ENCODE measurements at places on chromosomes 2 and 18.
A peak's percentile ranks its signal among the peaks of the same experiment; 100 is the strongest.

DNA sequence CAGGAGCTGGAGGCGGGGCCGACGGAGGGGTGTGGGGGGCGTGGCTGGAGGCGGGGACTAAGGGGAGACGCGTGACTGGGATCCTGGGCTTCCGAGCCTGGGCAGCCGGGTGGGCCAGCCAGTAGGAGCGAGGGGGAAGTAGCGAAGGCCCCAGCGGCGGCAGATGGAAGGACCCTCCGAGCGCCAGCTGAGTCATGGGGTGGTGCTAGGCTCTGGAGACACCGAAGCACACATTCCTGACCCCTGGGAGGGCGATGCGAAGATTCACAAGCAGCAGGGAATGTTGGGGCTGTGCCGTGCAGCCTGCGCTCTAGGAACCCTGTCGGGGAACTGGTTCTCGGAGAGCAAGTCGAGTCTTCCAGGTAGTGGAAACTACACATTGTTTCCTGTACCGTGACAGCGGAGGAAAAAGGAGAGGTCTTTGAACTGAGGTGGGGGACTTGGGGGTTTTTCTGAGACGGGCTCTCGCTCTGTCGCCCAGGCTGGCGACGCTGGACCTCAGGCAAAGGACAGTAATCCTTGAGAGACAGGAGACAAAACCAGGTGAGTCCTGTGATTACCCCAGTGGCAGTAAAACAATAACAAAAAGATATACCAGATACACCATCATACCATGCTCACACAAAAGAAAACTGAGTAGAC lies 650 bp upstream of the AFG3L2 start:
- DNase-seq = no peak

- no peak for DNase-seq
These were observed 494.8 kb downstream of the RIT2 start for GRCh38 chr18:42620657-42621056.

GRCh38 chr2:217193431-217194340 lies 333.8 kb upstream of the TNP1 start:
- no peak for DNase-seq

DNA sequence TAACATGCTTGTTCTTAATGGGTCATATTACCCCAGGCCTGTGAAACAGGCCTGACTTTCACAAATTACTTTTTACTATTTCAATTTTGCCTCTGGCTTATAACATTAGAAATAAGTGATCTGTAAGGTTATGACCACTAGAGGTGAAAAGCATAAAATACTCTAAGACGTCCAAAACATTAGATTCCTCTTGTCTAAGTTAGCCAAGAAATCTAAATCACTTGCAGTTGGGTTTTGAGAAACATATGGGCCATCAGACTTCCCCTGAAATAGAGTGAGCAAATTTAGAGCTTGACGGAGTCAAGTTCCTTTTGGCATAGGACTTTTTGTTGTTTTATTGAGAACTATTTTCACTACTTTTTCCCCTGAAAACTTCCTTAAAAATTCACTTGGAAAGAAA lies 32.7 kb upstream of the RIT2 start:
- no peak for DNase-seq

- no peak for DNase-seq
These were observed 178.3 kb upstream of the GATA6 start for GRCh38 chr18:21991081-21991534.

DNA sequence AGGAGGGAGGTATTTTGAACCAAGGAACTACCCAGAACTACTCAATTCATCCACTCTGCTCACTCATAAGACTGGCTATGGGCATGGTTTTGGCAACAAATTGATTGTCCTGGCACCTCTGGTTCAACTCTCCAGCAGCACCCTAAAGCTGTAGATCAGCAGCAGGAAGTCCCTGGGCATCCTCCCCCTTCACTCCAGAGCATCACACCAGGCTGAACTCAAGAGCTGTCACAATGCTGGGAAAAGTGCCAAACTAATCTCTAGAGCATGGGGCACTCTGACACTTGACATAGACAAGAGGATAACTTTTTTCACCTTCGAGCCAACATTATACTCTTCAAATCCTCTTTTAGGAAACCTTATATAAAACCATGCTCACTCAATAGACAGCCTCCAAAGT lies 154.1 kb upstream of the RBBP8 start:
- DNase-seq = no peak

DNA sequence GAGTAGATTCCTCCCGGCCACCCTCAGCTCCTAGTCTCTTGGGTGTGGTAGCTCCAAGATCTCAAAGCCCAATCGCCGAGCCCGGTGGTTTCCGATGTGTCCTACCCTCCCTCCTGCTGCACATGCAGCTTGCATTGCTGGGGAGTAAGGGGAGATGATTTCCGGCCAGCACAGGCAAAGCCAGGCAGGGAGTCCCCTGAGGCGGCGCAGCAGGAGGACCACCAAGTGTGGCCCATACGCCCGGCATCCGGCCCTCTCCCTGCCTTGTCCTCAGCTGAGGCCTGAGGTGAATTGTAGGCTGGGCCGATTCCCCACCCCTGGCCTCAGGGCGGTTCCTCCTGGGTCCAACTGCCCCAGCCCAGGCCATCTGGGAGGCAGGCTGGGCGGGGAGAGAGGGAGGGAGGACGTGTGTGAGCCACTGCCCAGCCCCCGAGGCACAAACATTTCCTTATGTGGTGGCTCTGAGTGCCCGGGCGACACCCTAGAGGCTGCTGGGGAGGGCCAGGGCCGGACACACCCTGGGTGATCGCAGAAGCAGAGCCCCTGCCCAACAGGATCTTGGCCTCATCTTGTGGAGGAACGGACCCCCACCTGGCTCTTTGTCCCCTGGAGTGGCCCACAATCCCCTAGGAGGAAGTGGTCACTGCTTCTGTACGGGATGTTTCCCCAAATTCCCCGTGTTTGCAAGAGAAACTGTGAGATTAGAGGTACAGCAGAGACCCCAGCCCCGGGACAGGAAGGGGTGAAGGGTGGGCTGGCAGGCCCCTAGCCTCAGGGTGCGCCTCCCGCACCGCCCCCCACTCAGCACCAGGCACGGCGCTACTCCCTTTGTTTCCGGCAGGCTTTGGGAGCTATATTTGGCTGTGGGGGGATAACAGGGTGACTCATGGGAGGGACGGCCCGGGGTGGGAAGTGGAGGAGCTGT lies 41.9 kb upstream of the PTMA start:
- peak; percentile 60 for DNase-seq

DNA sequence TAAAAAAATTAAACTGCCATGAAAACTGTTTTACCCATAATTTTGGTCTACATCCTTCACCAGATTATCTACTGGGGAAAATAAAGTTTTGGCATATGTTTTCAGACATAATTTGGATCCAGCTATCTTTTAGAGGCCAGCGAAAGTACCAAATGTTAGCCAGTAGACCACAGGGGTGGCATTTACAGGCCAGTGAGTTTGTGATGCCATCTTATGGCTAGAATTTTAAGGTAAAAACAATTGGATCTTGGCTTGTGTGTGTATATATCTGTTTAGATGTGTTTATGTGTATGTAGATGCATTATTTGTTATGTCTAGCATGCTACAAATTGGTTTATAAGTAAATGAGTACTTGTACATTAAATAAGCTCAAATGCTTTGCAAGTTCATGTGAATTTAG lies 322.6 kb downstream of the ASXL3 start:
- DNase-seq = no peak

DNA sequence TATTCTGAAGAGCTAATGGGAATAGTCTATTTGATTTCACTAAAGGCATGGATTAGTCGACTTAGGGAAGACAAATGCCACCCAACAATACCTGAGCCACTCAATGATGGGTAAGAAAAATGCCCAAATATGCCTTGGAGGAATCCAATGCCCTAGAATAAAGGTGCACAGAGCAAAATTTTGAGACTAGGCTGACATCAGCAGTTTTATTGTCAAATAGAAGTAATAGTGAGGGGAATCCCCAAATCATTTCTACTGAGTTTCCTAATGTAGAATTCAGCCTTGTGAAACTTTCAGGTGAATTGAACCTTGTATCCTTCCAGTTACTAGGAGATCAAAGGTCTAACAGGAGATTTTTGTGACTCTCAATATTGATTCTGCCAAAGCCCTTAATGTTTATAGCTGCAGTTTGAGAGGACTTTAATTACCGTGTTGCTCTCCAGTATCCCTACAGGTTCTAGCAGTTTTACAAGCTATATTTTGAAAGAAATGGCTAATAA lies 50.8 kb upstream of the THSD7B start:
- no peak for DNase-seq

- no peak for DNase-seq
These were observed 3.9 kb downstream of the WIPF1 start for GRCh38 chr2:174593574-174594203.

- no peak for DNase-seq
These were observed 8.7 kb downstream of the FARP2 start for GRCh38 chr2:241364781-241365180.

- no peak for DNase-seq
These were observed 55.2 kb downstream of the METTL4 start for GRCh38 chr18:2515908-2516625.

DNA sequence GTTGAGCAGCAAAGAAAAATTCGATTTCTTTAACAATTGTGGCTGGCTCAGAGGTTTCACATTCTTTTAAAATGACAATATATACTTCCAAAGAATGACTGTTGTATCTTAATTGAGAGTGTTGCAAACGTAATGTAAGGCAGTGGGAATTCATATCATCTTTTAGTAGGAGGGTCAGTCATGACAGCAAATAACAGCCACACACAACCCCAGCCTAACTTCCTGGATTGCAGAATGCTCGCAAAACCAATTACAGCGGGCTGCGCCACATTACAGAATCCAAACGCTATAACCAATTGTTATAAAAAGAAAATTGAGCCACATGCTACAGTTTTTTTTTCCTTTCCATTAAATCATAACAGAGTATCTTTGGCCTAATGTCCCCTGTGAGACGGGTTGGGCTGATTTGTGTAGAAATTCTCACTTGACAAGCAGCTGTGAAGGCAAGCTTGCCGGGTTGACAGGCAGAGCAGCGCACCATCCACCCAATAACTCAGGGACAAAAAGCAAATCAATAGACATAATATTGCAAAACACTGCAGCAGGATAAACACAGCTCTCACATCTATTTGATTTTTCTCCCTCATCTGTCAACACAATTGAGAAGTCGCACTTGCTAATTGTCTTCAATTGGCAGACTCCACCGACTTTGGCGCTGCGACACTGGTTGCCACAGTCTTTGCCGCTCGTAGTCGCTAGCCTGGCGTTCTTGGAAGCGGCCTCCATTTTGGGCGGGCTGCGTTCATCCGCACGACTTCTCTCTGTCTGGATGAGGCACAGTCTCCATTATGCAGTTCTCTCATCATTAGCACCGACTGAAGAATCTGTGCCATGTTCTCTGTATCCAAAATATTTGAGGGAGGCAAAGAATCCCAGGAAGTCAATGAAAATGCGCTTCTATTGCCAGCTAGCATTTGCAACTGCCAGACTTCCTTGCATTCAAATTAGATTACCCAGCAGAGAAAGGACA lies 95.0 kb upstream of the CCDC68 start:
- no peak for DNase-seq

- DNase-seq = no peak
These were observed 33.3 kb downstream of the UXS1 start for GRCh38 chr2:106160786-106161261.

GRCh38 chr2:188333751-188334524 lies 42.3 kb downstream of the GULP1 start:
- DNase-seq = no peak

DNA sequence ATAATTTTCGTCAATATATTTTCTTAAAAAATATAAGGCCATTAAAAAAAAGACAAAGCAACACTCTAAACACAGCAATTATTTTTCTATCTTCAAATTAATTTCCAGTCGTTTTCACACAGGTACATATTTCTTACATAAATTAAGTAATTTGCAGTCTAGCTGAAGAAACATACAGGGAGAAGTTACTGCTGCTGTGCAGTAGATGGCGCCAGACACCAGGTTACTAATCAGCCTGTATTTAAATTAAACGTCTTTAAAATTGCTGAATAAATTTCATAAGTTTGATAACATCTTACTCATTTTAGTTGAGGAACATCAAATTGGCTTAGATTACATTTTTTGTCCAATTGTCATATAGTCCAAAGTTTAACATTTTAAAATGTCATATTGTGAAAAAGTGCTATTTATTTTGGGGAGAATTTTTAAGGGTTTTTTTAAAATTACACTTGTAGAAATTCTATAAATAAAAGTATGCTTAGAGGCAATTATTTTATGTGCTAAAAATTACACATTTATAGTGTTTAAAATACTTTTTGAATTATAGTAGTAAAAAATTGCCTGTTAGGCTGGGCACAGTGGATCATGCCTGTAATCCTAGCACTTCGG lies 88.4 kb downstream of the PMAIP1 start:
- DNase-seq = peak; percentile 21

DNA sequence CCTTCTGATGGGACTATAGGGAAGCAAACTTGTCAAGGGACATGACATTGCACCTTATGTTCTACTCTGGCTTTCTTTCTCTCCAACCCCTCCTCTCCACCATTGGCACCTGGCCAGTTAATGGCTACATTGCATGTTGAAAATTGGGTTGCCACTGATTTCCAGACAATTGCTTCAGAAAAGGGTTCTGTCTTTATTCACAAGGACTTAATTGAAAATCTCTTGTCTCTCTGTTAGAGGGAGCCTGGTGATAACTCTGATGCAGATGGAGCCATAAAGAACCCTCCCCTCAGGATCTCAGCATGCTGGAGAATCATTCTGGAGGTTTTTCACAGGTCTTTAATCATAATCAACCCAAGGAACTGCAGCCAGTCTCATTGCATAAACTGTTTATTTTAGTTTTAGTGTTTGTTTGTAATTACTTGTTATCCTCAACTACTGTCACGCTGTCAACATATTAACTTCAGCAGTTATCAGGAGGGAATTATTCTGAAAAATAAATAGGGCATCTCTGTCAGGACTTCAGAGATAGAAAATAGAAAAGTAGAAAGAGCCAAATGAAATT lies 316.8 kb downstream of the RIT2 start:
- no peak for DNase-seq

DNA sequence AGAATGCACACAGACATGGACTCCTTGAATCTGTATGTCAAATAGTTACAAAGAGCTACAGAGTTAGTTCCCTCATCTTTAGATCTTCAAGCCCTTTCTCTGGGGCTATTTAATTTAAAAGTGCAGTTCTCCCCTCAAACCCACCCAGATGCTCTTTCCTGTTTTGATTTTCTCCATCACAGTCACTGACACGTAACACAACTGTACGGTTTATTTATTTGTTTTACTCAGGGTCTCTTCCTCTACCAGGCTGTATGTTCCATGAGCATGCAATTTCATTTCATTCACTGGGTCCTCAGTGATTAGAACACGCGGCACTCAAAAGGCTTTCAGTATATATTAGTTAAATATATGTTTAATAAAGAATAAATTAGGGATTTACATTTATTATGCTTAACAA lies 94.7 kb downstream of the DOCK10 start:
- no peak for DNase-seq

GRCh38 chr18:61876899-61877298 lies 15.9 kb downstream of the RNF152 start:
- DNase-seq = no peak

GRCh38 chr2:218021536-218022071 lies 18.8 kb upstream of the TNS1 start:
- no peak for DNase-seq

All from K562 (cell line).